T-helper 2 cell treated with Interferon-gamma antibody and Interleukin-4, amounts not matched to agents 5 μg/mL and 100 μg/mL, for 36 hours (primary cell): ENCODE measurements at places on chromosomes 6 and 20.

- DNase-seq: no peak
Observed at GRCh38 chr20:42432496-42433334, 757.0 kb downstream of the PTPRT start.

DNA sequence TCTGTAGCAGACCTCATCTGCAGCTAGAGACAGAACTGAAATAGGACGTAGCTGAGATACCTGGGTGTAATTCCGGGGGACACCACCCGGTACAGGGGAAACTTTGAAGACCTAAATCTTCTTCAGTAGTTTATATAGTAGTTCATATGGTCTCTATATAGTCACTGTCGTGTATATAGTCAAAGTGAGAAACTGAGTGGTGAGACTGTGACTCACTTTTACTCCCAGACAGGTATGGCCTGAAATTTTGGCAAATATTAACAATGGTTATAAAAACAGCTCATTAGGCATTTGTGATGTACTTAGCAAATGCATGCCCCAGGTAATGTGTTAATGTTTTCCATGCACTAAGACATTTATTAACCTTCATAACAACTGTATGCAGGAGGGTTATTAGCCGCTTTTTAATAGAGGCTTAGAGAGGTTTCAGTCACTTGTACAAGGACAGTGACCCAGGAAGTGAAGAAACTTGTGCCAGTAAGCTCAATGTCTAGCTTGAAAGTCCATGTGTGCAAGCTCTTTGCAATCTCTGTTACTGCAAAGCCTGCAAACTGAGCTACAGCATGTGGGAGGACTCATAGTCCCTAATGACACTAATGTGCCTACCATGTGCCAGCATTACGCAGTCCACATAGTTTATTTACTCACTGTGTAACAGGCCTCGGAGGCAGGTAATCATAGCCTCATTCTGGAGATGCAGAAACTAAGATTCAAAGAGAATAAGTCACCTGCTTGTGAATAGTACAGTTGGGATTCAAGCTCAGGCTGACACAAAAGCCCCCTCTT is 165.4 kb upstream of the CHD6 start:
- no peak for DNase-seq

GRCh38 chr6:52331793-52332457 is 30.0 kb upstream of the PAQR8 start:
- DNase-seq: no peak

GRCh38 chr20:9668381-9668780 is 154.0 kb downstream of the LAMP5 start:
- DNase-seq: no peak
